ENCODE measurements at places on chromosomes 6 and 20.

- no peak for DNase-seq
Measured at GRCh38 chr6:130514712-130515111, 148.9 kb downstream of the TMEM200A start.

- DNase-seq, result no peak
Measured at GRCh38 chr6:157982102-157982562, 469 bp downstream of the SYNJ2 start.

DNA sequence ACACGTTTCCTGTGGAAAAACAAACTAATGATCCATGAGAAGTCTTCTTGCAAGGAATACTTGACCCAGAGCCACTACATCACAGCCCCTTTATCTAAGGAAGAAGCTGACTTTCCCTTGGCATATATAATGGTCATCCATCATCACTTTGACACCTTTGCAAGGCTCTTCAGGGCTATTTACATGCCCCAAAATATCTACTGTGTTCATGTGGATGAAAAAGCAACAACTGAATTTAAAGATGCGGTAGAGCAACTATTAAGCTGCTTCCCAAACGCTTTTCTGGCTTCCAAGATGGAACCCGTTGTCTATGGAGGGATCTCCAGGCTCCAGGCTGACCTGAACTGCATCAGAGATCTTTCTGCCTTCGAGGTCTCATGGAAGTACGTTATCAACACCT, 35.4 kb downstream of the GCNT2 start:
- no peak for DNase-seq

GRCh38 chr20:13099676-13100075, 90.9 kb downstream of the SPTLC3 start:
- no peak for DNase-seq

- DNase-seq, result no peak
Measured at GRCh38 chr6:11473008-11473740, 64.4 kb upstream of the TMEM170B start.

DNA sequence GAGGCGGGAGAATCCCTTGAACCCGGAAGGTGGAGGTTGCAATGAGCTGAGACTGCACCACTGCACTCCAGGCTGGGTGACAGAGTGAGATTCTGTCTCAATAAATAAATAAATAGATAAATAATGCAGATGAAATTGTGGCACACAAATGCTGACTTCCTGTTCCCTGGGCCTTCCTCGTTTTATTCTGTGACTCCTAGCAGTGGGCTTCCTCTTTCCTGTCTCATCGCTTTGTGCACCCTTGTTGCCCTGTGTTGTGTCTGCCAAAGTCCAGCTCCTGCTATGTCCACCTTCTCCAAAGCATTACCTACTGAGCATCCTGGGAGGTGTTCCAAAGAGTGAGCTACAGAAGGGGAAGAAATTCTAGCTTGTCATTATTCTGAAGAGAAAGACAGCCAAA, 100.2 kb upstream of the TIAM2 start:
- DNase-seq, result no peak

GRCh38 chr6:57342148-57342669, 24.8 kb downstream of the PRIM2 start:
- no peak for DNase-seq

GRCh38 chr20:41293269-41294037, 24.1 kb downstream of the ZHX3 start:
- DNase-seq, result peak; percentile 50

DNA sequence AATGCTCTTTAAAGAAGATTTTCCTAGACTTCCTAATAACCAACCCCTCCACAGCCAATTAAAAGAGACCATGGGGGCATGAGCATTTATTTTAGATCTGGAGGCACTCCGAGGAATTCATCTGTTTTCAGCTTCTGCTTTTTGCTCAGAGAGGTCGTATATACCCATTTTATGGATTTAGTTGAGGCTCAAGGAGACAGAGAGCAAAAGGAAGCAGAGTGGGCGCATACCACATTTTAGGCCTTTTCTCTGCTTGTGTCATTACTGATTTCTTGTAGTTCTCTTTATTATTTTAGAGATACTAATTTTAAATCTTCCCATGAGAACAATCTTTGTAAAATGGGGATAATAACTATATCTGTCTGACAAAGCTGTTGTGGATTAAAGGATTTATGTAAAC, 129.6 kb upstream of the IFNGR1 start:
- no peak for DNase-seq

- DNase-seq, result no peak
Measured at GRCh38 chr6:42101186-42101657, 41.2 kb downstream of the C6orf132 start.

- DNase-seq, result no peak
Measured at GRCh38 chr6:69883551-69883950, 17.2 kb downstream of the COL19A1 start.

DNA sequence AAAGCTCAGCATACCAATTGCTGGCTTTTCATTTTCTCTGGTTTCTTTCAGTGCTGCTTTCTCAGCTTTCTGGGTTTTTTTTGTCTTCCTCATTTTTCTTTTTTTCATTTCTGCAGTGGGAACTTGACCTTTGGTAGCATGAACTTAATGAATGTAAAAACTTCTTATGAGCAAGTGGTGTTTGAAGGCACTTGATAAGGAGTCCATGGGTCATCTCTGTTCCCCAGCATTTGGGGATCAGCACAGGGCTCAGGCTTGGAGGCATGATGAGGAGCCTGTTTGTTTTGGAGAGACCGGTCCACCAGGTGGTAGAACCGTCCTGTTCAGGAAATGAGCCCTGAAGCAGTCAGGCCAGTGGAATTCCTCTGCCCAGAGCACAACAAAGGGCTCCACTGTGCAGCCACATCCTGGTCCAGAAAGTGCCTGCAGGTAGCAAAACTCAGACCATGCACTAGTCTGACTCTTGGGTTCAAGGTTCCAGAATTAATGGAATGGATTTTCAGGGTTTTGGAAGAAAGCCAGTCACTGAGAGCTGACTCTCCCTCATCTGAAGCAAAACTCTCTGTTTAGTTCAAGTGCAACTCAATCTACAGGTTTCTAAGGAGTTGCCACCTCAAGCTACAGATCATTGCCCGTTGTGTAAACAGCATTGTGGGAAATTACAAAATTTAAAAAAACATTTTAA, 52.3 kb upstream of the ADGRF1 start:
- no peak for DNase-seq

- DNase-seq, result no peak
Measured at GRCh38 chr6:38715016-38715689, at the start of gene DNAH8. TSS of gene DNAH8 (plus strand) at chr6:38715311. CDS start at chr6:38722810, 7,499 bp downstream.

DNA sequence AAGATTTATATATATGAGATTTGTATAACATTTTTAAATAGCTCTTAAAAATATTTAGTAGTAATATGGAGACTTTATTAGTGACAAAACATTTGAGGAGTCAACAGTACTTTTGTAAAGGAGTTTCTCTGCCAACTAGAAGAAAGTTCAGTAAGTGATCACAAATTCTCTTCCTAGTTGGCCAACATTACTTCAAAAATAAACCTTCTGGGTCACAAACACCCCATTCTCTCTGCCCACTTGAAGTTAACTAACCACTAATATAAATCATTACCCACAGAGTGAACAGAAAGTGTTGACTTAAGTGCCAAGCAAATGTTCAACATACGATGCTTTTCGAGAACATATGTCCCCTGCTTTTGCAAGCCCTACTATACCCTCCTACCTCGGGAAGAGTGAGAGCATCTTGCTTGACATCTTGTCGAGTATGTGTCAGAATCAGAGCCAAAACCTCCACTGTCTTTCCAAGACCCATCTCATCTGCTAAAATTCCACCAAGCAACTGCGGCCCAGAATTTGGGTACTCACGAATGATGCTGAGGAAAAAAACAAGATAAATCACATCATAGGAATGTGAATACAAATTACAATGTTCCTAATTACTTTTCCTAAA, 16.9 kb downstream of the SHPRH start:
- no peak for DNase-seq

GRCh38 chr20:31927627-31928159, 24.2 kb downstream of the PDRG1 start:
- no peak for DNase-seq

- no peak for DNase-seq
Measured at GRCh38 chr6:18883851-18884250, 496.7 kb downstream of the RNF144B start.

GRCh38 chr6:95686895-95687294, 109.6 kb downstream of the MANEA start:
- DNase-seq, result no peak

- DNase-seq, result peak; percentile 66
Measured at GRCh38 chr6:112086744-112087135, 542 bp downstream of the TUBE1 start.

Measured in fibroblast of skin of right quadriceps (primary cell).